ENCODE measurements at places on chromosomes 2 and 18.

DNA sequence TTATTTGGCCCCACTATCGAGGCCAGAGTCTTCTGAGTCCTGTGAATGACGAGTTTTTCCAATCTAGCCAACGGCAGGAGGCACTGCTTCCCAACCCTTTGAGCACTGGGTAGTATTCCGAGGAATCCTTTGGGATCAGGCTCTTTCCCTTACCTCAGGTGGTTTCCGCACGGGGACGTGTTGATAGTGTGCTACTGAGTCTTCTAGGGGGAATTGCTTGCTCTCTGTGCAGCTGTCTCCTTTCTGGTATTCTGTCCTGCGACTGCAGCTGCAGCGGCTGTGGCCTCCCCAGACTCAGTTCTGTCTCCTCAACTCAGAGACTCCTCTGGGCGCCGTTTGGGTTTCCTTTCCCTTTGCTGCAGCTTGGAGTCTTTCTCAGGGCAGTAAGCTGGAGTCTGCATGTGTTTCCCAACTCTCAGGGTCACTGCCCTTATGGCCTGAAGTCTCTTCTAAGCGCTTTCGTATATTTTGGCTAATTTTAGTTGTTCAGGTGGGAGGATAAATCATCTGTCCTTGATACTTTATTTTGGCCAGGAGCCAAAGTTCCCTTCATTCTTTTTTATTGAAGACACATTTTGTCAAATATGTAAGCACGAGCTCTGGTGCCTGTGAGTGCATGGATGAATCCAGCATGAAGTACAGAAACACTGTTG, 118.4 kb downstream of the MAP4K4 start:
- DNase-seq = no peak

DNA sequence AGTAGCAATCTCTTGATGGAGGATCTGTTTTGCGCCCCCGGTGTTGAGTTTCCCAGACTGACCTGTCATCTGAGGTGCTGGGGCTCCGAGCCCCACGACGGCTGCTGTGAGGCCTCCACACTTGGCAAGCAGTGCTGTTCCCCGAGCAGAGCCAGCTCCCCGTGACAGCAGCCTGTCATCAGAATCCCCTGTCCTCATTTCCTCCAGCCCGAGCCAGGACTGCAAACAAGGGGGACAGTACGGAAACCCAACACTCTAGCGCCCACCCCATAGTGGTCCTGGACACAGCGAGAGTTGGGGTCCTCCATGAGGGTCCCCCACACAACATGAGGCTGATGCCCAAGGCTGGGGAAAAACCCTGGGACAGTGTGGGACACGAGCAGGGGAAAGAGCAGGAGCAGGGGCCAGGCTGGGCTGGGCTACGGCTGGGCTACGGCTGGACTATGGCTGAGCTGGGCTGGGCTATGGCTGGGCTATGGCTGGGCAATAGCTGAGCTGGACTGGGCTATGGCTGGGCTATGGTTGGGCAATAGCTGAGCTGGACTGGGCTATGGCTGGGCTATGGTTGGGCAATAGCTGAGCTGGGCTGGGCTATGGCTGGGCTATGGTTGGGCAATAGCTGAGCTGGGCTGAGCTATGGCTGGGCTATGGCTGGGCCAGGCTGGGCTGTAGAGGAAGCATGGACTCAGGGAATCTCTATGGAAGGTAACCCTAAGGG, 1.5 kb upstream of the KLHL30 start:
- no peak for DNase-seq

- no peak for DNase-seq
Observed at GRCh38 chr2:237066396-237066795, 19.3 kb upstream of the COPS8 start.

GRCh38 chr2:195613922-195614321, 43.1 kb upstream of the SLC39A10 start:
- DNase-seq = no peak

DNA sequence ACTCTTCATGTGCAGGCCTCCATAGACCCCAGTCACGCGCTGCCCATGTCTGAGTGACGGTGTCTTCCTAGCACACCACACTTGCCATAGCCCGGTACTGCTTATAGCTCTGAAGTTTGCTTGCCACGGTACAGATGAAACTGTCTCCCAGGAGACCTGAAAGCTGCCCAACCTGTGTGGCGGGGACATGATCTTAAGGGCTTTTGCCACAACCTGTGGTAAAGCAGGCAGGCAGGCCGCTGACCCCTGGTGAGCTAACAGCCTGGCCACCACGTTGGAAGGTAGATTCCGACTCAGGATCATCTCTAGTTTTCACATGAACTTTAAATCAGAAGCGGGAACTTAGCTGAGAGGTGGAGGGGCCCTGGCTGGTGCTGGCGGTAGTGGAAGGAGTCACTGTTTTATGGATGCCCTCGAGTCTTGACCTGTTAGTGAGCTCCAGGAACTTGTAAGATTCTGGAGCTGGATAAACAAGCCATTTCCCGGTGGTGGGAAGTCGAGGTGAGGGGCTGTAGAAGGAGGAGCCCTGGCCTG, 153.3 kb downstream of the ZNF236 start:
- no peak for DNase-seq
